Gastroesophageal sphincter (tissue), 4 donors: ENCODE measurements at places on chromosomes 1 and 21.

- no peak overlapping the region for H3K27ac ChIP-seq
- no peak for ATAC-seq
- H3K4me3 ChIP-seq: no peak overlapping the region
- peaks cover 30% of the 10 kb centered on the region for H3K4me1 ChIP-seq
- no peaks in the 10 kb centered on the region for H3K27me3 ChIP-seq
Measured at GRCh38 chr1:54400329-54400728, 5.9 kb downstream of the SSBP3 start.

GRCh38 chr21:31349208-31349607 is 5.1 kb upstream of the TIAM1 start:
- peaks cover 4% of the 10 kb centered on the region for H3K4me1 ChIP-seq
- no peak for ATAC-seq
- no peak overlapping the region for H3K4me3 ChIP-seq
- no peak overlapping the region for H3K27ac ChIP-seq
- H3K27me3 ChIP-seq: peaks cover 21% of the 10 kb centered on the region
- H3K36me3 ChIP-seq: no peaks in the 10 kb centered on the region

DNA sequence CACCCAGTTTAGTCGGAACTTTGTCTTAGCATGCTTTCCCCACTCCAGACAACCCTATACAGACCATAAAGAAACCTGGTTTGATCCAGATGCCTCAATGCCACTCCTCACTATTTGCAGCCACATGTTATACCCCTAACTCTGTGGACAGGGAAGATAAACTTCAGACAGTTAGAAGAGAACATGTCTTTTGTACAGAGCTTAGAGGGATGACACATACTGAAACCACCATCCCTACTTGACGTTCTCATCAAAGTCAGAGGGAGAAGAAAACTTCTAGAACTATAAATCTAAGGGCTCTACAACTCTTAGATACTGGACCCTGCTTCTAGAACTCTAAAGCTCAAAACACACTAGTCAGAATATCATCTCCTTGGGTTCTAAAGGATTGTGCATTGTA is 3.7 kb downstream of the SYT6 start:
- H3K4me3 ChIP-seq: no peak overlapping the region
- H3K27ac ChIP-seq: no peak overlapping the region
- H3K4me1 ChIP-seq: peaks cover 22% of the 10 kb centered on the region
- no peaks in the 10 kb centered on the region for H3K36me3 ChIP-seq
- H3K27me3 ChIP-seq: peaks cover 86% of the 10 kb centered on the region

DNA sequence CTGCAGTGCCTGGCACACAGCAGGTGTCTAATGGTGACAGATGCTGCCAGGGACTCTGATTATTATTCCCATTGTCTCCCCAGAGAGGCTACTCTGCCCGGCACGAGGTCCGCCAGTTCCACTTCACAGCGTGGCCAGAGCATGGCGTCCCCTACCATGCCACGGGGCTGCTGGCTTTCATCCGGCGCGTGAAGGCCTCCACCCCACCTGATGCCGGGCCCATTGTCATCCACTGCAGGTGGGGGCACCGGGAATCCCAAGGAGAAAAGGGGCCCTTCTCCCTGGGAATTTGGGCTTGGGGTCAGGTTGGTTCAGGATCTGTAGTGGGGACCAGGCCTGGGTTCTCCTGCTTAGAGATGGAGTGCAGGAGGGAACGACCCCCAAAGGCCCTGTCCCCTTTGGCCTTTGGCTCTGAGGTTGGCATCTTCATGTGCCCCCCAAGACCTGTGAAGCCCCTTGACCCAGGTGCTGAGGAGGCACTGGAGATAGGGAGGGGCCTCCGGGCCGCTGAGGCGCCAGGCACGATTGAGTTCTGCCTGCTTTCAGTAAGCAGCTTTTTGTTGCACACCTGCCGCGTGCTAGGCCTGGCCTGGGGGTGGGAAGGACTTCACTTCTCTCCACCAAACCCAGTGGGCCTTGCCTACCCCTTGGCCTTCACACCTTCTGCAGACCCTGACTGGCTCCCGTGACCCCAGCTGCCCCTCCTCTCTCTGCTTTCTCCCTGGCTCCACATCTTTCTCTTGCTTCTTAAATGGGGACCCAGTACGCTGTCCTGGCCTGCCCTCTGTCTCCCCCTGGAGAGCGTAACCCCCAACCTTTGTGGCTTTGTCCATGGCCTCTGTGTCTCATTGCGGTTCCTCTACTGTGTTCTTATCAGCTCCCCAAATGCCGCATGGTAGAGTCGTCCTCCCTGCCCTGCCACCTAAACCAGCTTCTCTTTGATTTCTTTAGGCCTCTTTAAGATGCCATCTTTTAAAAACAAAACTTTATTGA is 76.4 kb downstream of the PTPRU start:
- H3K4me3 ChIP-seq: no peak overlapping the region
- no peak for ATAC-seq
- no peaks in the 10 kb centered on the region for H3K27me3 ChIP-seq
- no peak overlapping the region for H3K27ac ChIP-seq

GRCh38 chr1:192831706-192832355 is 23.0 kb downstream of the RGS2 start:
- H3K4me1 ChIP-seq: no peaks in the 10 kb centered on the region
- H3K4me3 ChIP-seq: no peak overlapping the region
- no peak for ATAC-seq
- no peaks in the 10 kb centered on the region for H3K27me3 ChIP-seq

DNA sequence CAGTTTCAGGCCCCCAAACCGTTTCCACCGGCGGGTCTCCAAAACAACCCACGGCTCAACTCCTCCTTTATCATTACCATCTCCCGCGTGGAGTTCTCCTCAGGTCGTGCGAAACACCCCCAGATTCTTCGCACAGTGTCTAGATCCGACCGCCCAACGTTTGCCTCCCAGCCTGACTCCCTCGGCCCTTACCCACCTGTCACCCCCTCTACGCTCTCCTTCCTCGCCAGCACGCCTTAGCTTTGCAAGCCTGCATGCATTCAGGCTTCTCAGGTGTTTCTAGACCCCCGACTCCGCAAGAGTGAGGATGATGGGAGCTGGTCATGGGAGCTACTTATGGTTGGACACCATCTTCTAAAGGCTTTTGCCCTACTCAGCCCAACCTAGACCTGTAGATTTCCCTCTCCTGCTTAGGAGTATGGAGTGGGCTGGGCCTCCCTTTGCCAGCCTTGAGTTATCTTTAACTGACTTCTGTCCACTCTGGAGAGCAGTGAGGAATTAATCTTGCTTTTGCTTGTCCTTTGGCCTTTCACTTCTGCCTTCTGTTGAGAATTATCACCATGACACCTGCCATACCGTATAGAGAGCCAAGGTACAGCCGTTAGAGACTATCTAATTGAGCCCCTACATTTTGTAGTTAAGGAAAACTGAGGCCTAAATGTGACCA is 865 bp downstream of the ATP5IF1 start:
- no peaks in the 10 kb centered on the region for H3K27me3 ChIP-seq
- peaks cover 6% of the 10 kb centered on the region for H3K4me1 ChIP-seq
- peak overlapping the region; percentile 94 for H3K4me3 ChIP-seq
- H3K27ac ChIP-seq: peak overlapping the region; percentile 94

GRCh38 chr1:208127284-208127683 is 116.9 kb downstream of the PLXNA2 start:
- H3K36me3 ChIP-seq: no peaks in the 10 kb centered on the region
- no peak for ATAC-seq
- H3K27ac ChIP-seq: no peak overlapping the region
- no peak overlapping the region for H3K4me3 ChIP-seq

DNA sequence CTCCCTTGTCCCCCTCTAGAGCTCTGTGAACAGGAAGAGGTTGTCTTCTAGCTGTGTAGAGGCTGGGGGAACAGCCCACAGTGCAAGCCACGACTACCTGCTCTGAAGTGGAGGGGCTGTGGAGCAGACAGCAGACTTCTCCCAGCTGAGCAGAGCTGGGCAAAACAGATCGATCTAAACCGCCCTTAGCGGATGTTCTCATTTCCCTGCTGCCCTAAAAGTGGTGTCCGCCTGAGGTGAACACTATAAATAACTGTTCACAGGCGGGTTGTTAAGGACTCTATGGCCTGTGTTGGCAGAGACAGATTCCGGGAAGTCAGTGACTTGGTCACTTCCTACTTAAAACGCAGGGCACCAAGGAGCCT is 203.2 kb downstream of the RHOU start:
- H3K4me1 ChIP-seq: peaks cover 16% of the 10 kb centered on the region
- no peak overlapping the region for H3K4me3 ChIP-seq
- no peaks in the 10 kb centered on the region for H3K36me3 ChIP-seq
- no peaks in the 10 kb centered on the region for H3K27me3 ChIP-seq

GRCh38 chr1:2143814-2144500 is 50.6 kb downstream of the FAAP20 start:
- no peak overlapping the region for H3K27ac ChIP-seq
- no peaks in the 10 kb centered on the region for H3K36me3 ChIP-seq
- H3K27me3 ChIP-seq: no peaks in the 10 kb centered on the region
- no peaks in the 10 kb centered on the region for H3K4me1 ChIP-seq
- no peak for ATAC-seq

DNA sequence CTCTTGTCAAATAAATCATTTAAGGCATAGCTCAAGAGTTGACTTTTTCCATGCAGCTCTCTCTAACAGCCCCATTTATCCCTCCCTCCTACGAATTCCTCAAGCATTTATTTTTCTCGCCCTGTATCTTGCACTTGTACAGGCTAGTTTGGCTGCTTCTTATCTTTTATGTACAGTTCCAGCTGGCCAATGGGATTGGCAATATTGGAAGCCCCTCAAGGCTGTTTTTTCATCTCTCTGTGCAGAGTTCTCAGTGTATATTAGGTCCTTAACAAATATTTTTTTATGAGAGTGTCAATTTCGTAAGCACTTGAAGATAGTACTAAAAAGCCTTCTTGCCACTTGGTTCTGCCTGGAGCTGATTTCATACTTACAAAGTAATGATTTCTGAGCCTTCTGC is 356.0 kb downstream of the ST6GALNAC3 start:
- no peak overlapping the region for H3K4me3 ChIP-seq
- H3K4me1 ChIP-seq: no peaks in the 10 kb centered on the region
- H3K27me3 ChIP-seq: no peaks in the 10 kb centered on the region

- no peak for ATAC-seq
- no peak overlapping the region for H3K4me3 ChIP-seq
- H3K4me1 ChIP-seq: no peaks in the 10 kb centered on the region
Measured at GRCh38 chr1:45752441-45753052, 2.1 kb upstream of the IPP start.

GRCh38 chr1:61395146-61395800 is 312.9 kb downstream of the NFIA start:
- no peak overlapping the region for H3K27ac ChIP-seq
- no peaks in the 10 kb centered on the region for H3K4me1 ChIP-seq
- ATAC-seq: no peak
- H3K36me3 ChIP-seq: no peaks in the 10 kb centered on the region

GRCh38 chr1:50023292-50024159 is at the start of gene AGBL4:
Gene AGBL4 (minus strand): TSS chr1:50023954.
- H3K4me1 ChIP-seq: peaks cover 4% of the 10 kb centered on the region
- ATAC-seq: peak; percentile 77
- peaks cover 35% of the 10 kb centered on the region for H3K27me3 ChIP-seq
- no peak within 1 kb of the TSS for H3K27ac ChIP-seq

- no peaks in the 10 kb centered on the region for H3K4me1 ChIP-seq
- ATAC-seq: no peak
- no peaks in the 10 kb centered on the region for H3K27me3 ChIP-seq
- H3K36me3 ChIP-seq: no peaks in the 10 kb centered on the region
- no peak overlapping the region for H3K27ac ChIP-seq
Measured at GRCh38 chr1:16198444-16199156, 13.9 kb downstream of the ARHGEF19 start.

DNA sequence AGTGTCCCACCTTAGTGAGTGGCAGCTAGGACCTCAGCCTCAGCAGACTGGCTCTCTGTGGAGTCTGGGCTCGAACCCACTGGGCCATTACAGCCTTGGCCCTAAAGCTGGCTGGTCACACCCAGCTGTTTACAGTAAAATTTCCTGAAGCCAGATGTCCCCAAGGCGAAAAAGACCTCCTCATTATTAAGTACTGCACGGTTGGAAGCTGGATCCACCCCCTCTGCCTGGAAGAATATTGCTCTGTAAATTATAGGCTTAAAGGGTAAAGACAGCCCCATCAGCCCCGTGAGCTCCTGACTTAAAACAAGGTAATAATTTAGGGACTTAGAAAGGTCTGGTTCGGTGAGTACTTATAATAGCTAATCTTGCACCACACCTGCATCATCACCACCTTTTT is 30.3 kb upstream of the TMEM51 start:
- H3K36me3 ChIP-seq: no peaks in the 10 kb centered on the region
- no peak overlapping the region for H3K27ac ChIP-seq
- H3K4me3 ChIP-seq: no peak overlapping the region
- ATAC-seq: no peak
- no peaks in the 10 kb centered on the region for H3K4me1 ChIP-seq

GRCh38 chr1:172972258-172972657 is 78.5 kb downstream of the TNFSF18 start:
- H3K36me3 ChIP-seq: no peaks in the 10 kb centered on the region
- H3K4me1 ChIP-seq: no peaks in the 10 kb centered on the region
- H3K27me3 ChIP-seq: no peaks in the 10 kb centered on the region
- ATAC-seq: no peak
- H3K4me3 ChIP-seq: no peak overlapping the region

GRCh38 chr1:38009088-38009840 is 3.3 kb upstream of the UTP11 start:
- H3K27ac ChIP-seq: peak overlapping the region; percentile 53
- H3K27me3 ChIP-seq: no peaks in the 10 kb centered on the region
- no peaks in the 10 kb centered on the region for H3K36me3 ChIP-seq
- peaks cover 34% of the 10 kb centered on the region for H3K4me1 ChIP-seq
- no peak for ATAC-seq
- H3K4me3 ChIP-seq: no peak overlapping the region

DNA sequence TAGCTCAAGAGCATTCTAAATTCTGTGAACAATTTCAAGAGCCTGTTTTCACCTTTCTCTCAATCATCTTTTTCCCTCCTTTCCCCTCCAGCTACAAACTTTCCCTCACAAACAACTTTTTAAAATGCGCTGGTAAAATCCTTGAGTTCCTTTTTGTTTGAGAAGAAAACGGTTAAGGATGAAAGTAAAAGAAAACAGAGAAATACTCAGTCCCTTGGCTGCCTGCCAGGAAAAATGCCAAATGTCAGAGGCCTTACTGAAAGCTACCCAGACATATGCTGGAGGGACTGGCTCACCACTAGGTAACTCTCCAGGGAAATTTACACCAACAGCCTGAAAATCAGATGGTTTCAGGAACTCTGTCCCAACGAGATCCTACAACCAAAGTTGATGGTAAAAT is 11.0 kb upstream of the SERBP1 start:
- no peak overlapping the region for H3K4me3 ChIP-seq
- H3K27me3 ChIP-seq: no peaks in the 10 kb centered on the region
- H3K36me3 ChIP-seq: no peaks in the 10 kb centered on the region
- no peak for ATAC-seq
- H3K4me1 ChIP-seq: peaks cover 20% of the 10 kb centered on the region

GRCh38 chr21:39105836-39106235 is 77.4 kb downstream of the PSMG1 start:
- H3K4me3 ChIP-seq: no peak overlapping the region
- no peak overlapping the region for H3K27ac ChIP-seq
- no peaks in the 10 kb centered on the region for H3K27me3 ChIP-seq
- ATAC-seq: no peak

GRCh38 chr21:31991356-31992331 is 118.8 kb downstream of the HUNK start:
- no peaks in the 10 kb centered on the region for H3K36me3 ChIP-seq
- H3K4me1 ChIP-seq: no peaks in the 10 kb centered on the region
- ATAC-seq: no peak
- no peak overlapping the region for H3K27ac ChIP-seq
- no peak overlapping the region for H3K4me3 ChIP-seq

- peaks cover 71% of the 10 kb centered on the region for H3K4me1 ChIP-seq
- no peak overlapping the region for H3K27ac ChIP-seq
- no peak for ATAC-seq
- H3K27me3 ChIP-seq: no peaks in the 10 kb centered on the region
- no peak overlapping the region for H3K4me3 ChIP-seq
Measured at GRCh38 chr1:225825078-225825477, 15.2 kb downstream of the EPHX1 start.

- H3K4me3 ChIP-seq: no peak overlapping the region
- H3K4me1 ChIP-seq: peaks cover 62% of the 10 kb centered on the region
- no peaks in the 10 kb centered on the region for H3K27me3 ChIP-seq
- no peak for ATAC-seq
Measured at GRCh38 chr1:244053831-244054230, 2.7 kb downstream of the ZBTB18 start.
